ENCODE measurements at places on chromosomes 4 and X.

- DNase-seq = no peak
Observed at GRCh38 chr4:40669504-40669903, 39.8 kb upstream of the RBM47 start.

DNA sequence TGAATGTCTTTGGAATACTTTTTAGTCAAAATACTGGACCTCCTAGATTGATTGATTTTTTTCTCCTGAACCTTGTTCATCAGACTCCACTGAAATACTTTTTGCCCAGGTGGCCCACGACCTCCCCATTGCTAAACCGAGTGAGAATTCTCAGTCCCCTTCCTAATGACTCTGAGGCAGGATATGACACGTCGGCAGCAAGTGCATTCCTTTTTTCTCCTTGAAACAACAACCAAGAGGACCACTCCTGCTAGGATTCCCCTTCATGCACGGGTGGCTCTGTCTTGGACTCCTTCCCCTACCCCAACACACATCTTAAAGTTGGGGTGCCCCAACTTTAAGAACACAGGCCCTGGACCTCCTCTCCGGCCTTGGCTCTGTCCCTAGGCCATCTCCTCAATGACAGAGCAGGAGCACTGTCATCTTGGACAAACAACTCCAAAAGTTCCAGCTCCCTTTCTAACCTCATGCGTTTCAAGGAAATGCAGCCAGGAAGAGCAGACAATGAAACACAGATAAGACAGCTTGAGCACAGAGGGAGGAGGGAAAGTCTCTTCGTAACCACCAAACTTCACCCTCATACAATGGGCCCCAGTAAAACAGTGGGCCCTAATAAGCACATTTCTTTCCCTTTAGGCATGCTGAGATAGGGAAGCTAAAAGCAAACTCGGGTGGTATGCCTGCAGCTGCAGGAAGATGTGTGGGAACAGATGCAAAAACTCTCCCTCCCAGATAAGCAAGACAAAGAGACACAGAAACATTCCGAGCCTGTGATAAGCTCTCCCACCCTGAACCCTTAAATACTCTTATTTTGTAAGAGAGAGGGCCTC, 33.9 kb downstream of the ZBTB49 start:
- no peak for DNase-seq

- DNase-seq = no peak
Observed at GRCh38 chr4:4754641-4755040, 104.8 kb upstream of the MSX1 start.

GRCh38 chrX:77114501-77114900, 332.7 kb upstream of the FGF16 start:
- DNase-seq = no peak

GRCh38 chr4:179871726-179872125, 2371.5 kb upstream of the TENM3 start:
- no peak for DNase-seq

- no peak for DNase-seq
Observed at GRCh38 chr4:183492791-183493222, 12.1 kb upstream of the ING2 start.

DNA sequence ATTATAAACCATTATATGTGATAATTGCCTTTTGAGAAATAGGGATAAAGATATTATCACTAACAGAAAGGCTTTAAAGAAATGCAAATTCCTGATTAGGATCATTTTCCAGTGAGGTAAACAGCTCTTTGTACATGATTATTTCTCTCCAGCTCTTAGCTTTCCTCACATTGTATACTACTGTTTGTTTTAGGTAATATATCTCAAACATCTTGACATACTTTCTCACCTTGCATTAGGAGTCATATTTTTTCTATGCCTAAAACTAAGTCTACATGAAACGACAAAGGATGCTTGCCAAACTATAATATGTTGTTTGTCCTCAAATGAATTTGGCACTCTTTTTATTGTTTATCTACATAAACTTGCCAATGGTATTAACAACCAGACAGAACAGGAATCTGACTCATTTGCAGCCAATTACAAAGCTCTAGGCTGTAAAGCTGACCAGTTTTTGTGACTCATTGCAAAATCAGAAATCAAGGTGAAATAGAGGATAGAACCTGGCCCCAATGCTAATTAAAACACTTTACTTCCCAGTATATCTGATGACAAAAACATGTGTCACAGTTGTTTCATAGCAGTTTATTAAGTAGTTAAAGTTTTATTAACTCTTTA, 107.0 kb downstream of the IQCM start:
- no peak for DNase-seq

DNA sequence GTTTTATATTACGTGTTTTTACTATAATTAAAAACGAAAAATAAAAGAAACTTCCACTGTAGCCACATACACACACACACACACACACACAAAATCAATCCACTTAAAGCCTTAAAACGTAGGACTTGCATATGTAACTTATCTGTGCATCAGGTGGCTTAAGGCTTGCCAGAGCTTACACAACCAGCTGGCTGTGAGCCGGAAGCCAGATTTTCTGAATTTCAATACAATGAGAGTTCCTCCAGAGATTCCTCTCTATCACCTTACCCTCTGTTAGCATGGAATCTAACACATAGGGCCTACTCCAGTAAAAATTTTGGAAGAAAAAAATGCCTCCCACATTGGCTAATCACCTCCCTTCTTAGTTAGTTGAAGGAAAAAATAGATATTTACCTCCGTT, 27.9 kb upstream of the SLITRK4 start:
- no peak for DNase-seq

- no peak for DNase-seq
Observed at GRCh38 chrX:79365591-79365990, 1.5 kb downstream of the ITM2A start.
